ENCODE measurements at places on chromosomes 5 and 9.

DNA sequence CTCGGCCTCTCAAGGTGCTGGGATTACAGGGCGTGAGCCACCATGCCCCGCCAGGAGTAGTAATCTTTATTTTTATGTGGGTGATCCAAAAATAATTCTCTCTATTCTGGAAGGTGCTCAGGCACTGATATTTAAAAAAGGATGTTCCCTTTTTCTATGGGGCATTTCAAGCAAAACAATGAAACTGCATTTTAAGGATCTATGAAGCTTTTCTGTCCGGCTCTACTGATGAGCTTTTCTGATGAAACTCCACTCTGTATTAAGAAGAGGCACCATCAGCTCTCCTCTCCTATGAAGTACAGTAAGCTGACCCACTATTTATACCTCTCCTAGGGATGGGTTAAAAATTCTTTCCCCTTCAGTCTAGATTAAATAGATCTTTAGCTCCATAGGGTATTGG is 7.4 kb downstream of the ADAM19 start:
- no peak for DNase-seq

- DNase-seq, result no peak
Observed at GRCh38 chr5:146301626-146302025, 37.0 kb upstream of the POU4F3 start.

DNA sequence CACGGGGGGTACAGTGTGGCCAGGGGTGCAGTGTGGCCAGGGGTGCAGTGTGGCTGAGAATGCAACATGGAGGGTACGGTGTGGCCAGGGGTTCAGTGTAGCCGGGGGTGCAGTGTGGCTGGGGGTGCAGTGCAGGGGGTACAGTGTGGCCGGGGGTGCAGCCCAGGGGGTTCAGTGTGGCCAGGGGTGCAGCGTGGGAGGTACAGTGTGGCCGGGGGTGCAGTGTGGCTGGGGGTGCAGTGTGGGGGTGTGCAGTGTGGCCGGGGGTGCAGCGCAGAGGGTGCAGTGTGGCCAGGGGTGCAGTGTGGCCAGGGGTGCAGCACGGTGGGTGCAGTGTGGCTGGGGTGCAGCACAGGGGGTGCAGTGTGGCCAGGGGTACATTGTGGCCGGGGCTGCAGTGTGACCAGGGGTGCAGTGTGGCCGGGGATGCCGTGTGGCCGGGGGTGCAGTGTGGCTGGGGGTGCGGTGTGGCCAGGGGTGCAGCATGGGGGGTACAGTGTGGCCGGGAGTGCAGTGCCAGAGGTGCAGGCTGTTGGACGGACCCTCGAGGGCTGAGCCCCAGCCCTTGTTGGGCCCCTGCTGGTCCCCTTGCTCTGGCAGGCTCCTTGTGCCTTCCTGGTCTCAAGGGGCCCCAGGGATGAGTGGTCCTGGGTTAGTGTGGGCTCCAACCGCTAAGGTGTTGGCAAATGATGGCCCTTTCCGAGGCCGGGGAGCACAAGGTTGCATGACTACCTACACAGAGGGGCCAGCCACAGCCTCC is 17.9 kb downstream of the TPPP start:
- DNase-seq, result no peak

DNA sequence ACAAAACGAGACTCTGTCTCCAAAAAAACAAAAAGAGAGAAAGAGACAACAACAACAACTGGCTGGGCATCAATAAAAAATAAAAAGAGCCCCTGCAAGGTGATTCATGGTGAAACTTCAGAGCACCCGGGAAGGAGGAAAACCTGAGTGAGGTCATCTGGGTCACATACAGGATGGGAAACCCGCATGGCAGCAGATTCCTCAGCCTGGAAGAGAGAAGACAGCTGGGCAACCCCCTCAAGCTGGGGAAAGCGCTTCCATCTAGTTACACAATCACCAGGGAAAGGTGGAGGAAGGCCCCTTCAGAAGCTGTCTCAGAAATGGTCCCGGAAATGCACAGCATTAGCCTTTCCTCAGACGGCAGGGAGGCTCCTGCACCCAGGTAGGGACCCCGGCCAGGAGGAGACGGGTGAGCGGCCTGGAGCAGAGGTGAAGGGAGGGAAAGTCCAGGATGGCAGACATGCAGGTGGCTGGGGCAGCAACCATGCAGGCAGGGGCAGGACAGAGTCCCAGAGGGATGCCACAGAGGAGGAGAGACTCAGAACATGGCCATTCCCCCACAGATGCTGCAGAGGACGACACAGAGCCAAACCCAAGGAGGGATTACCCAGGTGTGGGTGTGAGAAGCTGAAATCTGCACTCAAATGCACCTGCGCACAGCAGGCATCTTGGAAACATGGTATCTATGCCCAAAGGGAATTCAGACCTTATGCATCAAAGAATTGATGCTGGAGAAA is 29.4 kb downstream of the CAMSAP1 start:
- DNase-seq, result no peak

- no peak for DNase-seq
Observed at GRCh38 chr5:165349735-165350134, 1844.3 kb downstream of the MAT2B start.

DNA sequence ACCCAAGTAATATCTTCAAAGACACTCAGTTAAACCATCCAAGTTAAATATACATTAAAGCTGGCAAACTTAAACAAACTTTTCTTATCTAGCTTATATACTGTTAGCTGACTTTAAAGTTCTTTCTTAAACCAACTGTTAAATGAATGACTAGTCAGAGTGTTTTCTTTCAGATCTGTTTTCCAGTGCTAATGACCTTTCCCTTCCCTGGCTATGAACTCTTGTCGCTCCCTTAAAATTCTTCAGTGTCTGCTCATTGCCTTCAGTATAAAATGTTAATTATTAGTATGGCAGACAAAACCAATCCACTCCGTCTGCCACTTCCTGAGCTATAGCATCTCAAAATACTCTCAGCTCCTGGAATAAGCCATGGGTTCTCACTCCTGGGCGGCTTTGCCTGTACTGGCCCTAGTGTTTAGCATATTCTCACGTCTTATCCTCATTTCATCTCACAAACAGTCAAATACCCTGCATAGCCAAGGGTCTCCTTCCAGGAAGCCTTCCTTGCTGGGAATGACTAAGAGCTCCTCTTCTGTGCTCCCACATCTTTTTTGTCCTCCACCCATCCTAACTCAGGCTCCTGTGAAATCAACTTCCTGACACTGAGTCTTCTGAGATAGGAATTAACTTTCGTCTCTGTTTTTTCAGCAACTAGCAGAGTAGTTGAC is 87.7 kb downstream of the VCAN start:
- DNase-seq, result no peak

DNA sequence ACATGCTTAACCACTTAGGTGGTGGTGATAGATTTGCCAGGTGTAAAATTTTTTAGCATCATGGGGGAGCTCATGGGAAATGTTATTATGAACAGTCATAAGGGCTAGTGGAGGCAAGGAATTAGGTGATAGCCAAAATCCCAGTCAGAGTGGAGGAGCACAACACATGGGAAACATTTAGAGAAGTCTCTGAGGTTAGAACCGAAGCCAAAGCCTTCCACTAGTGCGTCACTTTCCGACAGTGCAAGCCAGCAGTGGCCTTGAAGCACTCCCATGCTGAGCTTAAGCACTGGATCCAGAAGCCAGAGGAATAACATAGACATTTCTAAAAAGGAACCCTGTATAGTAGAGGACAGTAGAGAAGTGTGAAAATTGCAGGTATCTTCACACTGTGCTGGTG is 101.5 kb upstream of the SNX2 start:
- no peak for DNase-seq

- peak; percentile 74 for DNase-seq
Observed at GRCh38 chr5:33312571-33313549, 127.9 kb upstream of the TARS1 start.

GRCh38 chr5:54610197-54610944 is 92.8 kb downstream of the SNX18 start:
- no peak for DNase-seq

DNA sequence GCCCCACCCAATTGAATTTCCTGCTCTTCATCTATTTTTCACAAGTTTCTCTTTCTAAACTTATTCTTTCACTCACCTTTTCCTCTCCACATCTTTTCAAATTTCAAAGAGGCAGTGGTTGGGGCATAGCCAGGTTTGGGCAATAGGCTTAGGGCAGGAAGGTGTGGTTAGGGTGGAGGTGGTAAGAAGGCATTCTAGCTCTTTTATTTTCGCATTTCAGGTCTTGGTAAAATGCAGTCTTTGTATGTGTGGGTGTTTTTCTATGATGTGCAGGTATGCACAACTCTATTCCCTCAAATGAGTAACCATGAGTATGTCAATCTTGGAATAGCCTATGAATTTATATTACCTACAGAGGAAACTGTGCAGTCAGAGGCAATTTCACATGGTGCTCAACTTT is 129.8 kb upstream of the IFNE start:
- no peak for DNase-seq

Data from left colon (tissue), 2 donors.